GM23248 (cell line): ENCODE measurements at places on chromosomes 2 and 18. TPM values are rescaled to one million over a fixed set of nuclear protein-coding genes. Genes with fewer than 3 reads are reported as not detected.

The ONECUT2 gene
- polyA plus RNA-seq = 0.01 TPM in 2 replicates

The HAAO gene
- polyA plus RNA-seq = 0.36 TPM in 1 of 2 replicates, not detected in the other

GRCh38 chr2:198597648-198598047 is 793.3 kb downstream of the PLCL1 start:
- DNase-seq = no peak

DNA sequence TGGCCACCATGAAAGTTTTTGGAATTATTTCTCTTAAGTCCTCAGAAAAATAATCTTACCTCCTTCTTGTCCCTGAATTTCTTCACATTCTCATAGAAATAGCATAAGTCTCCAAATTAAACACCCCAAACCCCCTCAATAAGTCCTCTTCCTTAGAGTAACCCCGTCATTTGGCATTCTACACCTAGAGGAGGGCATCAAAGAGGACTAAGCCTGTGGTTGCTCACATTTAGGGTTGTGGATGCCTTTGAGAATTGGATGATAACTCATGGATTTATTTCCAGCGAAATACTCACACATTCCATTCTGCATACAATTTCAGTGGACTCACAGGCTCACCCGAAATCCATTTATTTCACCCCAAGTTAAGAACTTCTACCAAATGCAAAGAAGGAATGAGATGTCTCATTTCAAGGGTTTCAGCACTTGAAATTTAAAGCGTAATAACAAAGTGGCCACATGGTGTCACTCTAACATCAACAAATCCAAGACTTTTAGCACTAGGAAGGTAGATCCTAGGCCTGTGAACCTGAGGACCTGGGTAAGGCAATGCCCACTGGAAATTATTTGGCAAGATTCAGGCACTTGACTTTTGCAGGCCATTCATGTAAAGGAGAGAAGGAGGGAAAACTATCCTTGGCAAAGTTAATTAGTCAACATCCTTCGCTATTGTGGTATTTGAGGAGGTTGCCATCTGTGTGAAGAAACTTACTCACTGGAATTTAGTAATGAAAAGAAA is 24.6 kb downstream of the DYTN start:
- peak; percentile 67 for DNase-seq

The CERKL gene
- polyA plus RNA-seq = 4.6 and 5.2 TPM in 2 replicates

The CROCC2 gene
- not detected in 2 replicates for polyA plus RNA-seq
